Stimulated activated CD8-positive, alpha-beta memory T cell treated with anti-CD3 and anti-CD28 coated beads, Interleukin-4, amount 100 ng/mL, for 1 hour (primary cell): ENCODE measurements at places on chromosomes 1 and 21.

- no peak for DNase-seq
Measured at GRCh38 chr1:84603941-84604830, 29.9 kb upstream of the CTBS start.

GRCh38 chr1:67710417-67710816, 25.4 kb downstream of the GADD45A start:
- no peak for DNase-seq

DNA sequence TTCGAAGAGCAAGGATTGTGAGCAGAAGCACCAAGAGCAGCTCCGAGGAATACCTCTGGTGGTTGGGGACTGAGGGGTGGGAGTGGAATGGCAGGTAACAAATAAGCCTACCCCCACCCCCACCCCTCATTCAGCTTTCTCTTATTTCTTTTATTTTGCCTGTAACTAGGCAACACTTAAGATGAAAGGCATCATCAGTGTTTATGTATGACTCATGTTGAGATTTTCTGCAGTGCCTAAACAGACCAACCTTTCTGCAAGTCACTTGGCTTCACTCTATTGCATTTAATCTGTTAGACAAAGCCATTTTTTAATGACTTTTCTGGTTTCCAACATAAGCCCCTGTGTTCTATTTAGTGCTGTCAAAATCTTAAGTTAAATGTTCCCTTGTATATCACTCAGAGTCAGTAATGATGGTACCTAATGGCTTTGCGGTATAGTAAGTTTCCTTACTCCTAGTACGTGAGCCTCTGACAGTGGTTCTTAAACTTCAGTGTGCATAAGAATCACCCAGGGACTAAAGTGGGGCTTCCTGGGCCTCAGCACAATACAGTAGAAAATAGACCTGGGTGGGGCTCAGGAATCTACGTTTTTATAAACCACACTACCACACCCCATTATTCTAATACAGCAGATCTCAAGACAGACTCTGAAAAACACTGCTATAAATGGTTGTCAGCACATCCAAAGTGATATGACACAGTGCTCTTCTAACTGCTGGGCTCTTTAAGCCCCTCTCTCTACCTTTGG, 19.9 kb downstream of the CASQ2 start:
- no peak for DNase-seq

- no peak for DNase-seq
Measured at GRCh38 chr1:185680453-185680852, 53.7 kb upstream of the HMCN1 start.

DNA sequence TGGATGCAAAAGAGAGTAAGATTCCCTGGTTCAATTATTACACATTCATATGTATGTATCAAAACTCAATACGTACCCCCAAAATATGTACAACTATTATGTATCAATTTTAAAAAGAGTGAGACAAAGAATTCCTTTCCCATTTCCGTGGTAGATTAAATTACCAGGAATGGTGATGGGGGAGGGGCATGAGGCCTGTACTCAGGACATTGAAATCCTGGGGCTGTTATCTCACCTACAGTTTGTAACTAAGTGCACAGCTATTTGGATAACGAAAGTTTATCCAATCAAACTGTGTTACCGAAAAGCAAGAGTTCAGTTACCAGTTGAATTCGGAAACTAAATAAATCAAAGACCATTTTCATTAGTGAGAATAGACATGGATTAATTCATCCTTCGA, 8.3 kb upstream of the ESRRG start:
- DNase-seq, result no peak

DNA sequence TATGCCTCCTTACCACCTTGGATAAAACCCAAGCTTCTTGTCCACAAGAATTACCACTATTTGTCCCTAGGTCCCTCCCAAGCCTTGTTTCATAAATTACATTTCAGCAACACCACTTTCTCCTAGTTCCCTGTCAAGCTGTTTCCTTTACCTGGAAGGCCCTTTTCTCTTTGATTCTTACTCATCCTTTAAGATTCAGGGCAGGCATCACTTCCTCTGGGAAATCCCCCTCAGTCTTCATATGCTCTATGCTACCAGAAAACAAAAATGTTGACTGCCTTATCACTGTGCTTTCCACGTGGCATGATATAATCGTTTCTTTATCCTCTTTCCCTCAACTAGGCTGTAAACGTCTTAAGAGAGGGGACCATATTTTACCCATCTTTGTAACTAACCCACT, 102.7 kb downstream of the LYST start:
- no peak for DNase-seq

DNA sequence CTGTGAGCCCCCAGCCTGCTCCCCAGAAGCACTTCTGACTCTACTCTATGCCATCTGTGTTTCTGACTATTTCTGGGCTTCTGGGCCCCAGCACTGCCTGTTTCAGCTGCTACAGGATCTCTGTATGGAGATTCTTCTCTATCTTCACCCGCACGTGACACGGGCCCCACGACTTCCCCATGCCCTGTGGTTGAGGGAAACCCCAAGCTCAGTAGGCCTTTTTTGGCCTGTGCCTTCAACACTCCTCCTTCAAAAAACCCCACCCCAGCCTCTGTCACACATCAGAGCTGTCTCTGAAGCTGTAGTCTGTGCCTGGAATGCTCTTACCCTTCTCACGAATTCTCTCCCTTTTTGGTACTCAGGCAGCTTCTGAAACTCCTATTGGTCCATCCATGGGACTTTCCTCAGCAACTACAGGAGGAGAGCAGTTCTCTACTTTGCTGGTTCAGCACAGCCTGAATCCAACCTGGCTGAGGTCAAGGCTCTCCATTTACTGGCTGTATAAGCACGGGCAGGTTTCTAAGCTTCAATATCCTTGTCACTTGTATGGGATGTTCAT, 2.0 kb upstream of the NID1 start:
- no peak for DNase-seq

- DNase-seq, result no peak
Measured at GRCh38 chr1:6688001-6688400, 13.6 kb downstream of the DNAJC11 start.

GRCh38 chr1:27366113-27366410, 699 bp downstream of the MAP3K6 start:
- DNase-seq, result no peak

GRCh38 chr1:54096877-54097240, 43.5 kb downstream of the TCEANC2 start:
- no peak for DNase-seq

- DNase-seq, result no peak
Measured at GRCh38 chr1:76593618-76594017, 273.7 kb upstream of the ST6GALNAC5 start.

- DNase-seq, result no peak
Measured at GRCh38 chr1:5717031-5717682, 275.1 kb downstream of the NPHP4 start.

GRCh38 chr1:223771814-223772770, 59.8 kb downstream of the CAPN2 start:
- no peak for DNase-seq

DNA sequence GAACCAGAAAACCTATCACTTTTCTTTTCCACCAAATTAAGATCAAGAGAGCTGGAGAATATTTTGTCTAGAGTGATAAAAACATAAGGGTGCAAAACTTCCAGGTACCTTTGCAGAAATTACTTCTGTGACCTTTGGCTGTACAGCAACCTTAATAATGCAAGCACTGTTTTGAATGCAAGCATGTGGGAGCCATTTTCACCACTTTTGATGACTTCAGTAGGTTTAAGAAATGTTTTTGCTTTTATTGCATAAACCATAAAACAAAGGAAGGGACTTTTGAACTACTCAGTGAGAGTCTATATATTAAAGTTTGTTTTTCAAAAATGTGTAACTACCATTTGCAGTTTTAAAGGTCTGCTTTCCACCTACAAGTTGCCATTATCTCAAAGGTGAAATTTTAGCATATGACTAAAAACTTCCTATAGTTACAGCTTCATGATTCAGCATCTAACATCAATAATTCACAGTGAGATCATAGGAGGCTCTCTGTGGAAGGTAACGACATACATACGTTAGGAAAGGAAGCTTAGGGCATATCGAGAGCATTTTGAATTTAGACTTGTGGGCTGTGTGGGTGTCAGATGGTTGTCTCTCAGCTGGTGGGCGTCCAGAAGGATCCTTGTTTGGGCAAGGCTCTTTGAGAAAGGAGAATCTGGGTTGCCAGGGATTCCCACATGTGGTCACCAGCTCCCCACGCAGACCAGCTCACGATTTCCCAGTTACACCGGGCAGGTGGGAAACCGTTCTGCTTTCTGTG, 1.1 kb upstream of the GADD45A start:
- DNase-seq, result no peak

- DNase-seq, result no peak
Measured at GRCh38 chr1:97145321-97145956, 423.9 kb downstream of the PTBP2 start.

DNA sequence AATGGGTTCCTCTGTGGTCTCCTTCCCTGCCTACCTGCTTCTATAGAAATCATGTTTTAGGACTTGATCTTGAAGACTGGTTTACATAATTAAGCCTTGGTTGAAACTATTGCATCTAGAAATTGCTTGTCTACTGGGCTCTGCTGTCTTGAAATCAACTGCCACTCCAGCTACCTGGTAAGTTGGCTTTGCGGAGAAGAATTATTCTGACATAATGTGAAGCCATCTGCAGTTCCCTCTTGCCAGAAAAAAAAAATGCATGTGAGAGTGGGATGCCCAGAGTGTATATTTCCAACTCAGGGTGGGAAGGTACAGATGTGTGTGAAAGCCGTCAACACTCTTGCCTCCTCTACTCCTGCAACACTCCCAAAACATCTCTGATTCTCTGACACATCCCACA, 27.2 kb downstream of the C8B start:
- no peak for DNase-seq

DNA sequence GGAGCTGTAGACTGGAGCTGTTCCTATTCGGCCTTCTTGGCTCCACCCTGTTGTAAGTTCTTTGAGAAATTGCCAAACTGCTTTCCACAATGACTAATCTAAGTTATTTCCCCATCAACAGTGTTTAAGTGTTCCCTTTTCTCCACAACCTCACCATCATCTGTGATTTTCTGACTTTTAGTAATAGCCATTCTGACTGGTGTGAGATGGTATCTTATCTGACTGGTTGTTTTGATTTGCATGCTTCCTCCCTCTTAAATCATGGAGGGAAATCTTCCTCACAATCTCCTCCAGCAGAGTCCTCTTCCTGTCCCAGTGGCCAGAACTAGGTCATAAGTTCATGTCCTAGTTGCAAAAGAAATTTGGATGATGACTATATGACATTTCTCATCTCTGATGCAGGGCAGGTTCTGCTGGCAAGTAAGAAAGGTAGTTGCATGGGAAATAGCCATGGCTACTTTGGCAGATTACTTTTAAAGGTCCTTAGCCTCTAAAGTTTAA, 294.0 kb downstream of the LRRC40 start:
- no peak for DNase-seq

- DNase-seq, result no peak
Measured at GRCh38 chr1:207470927-207471326, 16.8 kb downstream of the CR2 start.

DNA sequence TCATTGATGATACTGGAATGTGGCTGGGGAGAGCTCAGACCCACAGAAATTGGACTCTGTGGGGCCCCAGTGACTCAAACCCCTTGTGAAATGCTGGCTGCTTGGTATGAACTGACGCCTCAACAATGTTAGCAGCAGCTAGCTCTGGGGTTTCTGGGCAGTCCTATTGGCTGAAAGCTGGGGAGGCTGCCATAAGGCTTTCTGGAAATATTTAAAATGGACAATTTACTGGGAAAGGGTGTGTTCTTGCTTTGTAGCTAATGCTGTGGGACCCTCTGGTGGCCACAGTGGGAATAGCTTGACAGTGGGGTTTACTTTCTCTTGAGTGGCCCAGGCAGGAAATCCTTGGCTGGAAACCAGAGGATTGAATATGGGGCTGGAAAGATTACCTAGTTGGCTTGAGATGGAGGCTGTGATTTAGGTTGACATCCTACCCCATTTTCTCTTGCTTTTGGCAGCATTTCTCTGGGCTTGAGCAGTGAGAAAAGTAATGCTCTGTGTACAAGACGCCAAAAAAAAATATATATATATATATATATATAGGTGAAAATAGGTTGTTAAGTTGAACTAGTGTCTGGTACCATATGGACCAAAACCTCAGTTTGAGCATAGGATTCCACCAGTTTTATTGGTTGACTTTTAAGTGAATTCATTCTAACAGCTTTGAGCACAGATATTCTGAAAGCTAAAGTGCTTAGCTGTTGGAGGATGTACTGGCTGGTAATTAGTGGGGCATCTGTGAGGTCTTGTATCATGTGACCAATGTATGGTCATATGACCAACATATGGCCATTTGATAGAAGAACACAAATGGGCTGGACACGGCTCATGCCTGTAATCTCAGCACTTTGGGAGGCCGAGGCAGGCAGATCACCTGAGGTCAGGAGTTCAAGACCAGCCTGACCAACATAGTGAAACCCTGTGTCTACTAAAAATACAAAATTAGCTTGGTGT, 8.2 kb upstream of the S100A10 start:
- peak; percentile 46 for DNase-seq

- no peak for DNase-seq
Measured at GRCh38 chr1:190634134-190634533, 156.5 kb upstream of the BRINP3 start.

DNA sequence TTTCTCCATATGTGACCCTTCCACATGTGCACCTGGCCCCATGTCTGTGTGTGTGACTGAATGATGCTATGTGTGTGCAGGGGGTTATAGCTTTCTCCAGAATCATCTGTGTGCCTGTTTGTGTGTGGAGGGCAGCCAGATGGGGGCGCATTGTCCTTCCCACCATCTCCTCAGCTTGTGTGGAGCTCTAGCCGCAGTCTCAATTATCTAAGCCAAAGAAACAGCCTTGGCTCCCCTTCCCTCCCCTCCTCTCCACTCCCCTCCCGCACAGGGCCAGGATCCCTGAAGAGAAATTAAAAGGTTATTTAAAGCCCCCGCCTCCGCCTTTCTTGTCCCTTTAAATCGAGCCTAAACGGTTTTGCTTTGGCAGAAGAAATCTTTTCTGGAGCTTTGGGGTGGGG, 1.8 kb upstream of the DMBX1 start:
- no peak for DNase-seq

- no peak for DNase-seq
Measured at GRCh38 chr1:96971849-96972602, 250.4 kb downstream of the PTBP2 start.

DNA sequence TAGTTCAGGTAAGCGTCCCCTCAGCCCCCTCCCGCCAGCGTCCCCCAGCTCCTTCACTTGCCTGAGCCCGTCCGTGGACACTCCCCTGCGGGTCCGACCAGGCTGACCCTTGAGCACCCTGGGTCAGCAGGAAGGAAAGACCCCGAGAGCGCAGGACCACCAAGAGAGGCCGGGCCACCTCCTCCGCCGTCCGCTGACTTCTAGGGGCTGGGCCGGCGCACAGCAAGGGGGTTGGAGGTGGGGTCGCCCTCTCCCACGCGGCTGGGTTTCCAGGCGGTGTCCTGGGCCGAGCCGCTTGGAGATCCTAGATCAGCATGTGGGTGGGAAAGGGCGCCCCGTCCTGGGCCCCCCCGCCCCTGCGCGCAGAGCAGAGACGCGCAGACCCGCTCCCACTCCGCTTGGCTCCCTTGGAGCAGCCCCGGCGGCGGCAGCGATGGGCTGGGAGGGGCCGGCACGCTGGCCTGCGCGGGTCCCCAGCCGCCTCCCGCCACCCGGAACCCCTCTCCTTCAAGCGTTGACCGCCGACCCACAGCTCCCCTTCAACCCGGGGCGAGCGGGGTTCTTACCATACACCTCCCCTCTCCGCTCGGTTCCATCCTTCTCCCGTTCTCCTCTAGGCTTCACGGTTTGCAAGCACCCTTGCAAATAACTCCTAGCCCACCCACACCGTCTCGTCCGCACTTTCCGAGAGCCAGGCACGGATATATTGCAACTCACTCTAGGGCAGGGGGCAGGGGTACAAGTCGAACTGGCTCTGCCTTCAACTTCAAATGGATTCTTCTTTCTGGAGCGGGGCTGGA, 7.5 kb downstream of the KNCN start:
- no peak for DNase-seq
